ENCODE measurements at places on chromosomes 4 and X.
A peak's percentile ranks its signal among the peaks of the same experiment; 100 is the strongest.

DNA sequence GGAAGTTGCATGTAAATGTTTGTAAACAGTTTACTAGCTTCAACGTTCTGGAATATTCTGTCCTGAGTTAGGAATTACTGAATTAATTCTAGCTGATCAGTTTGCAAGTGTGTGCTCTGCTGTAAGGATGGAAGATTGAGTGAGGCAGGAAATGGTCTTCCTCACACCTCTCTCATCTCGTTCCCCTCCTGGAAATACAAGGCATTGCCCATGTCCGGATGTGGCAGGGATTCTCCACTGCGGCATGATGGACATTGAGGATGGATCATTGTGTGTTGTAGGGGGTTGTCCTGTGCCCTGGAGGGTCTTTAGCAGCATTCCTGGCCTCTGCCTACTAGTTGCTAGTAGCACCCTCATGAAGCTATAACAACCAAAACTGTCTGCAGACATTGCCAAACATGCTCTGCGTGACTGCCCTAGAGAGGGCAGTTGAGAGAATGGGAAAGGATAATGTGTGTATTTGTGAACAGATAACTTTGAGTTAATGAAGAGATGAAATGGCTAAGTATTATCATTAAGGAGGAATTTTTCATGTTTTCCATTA, 12.6 kb downstream of the CA5B start:
- no peak for DNase-seq

DNA sequence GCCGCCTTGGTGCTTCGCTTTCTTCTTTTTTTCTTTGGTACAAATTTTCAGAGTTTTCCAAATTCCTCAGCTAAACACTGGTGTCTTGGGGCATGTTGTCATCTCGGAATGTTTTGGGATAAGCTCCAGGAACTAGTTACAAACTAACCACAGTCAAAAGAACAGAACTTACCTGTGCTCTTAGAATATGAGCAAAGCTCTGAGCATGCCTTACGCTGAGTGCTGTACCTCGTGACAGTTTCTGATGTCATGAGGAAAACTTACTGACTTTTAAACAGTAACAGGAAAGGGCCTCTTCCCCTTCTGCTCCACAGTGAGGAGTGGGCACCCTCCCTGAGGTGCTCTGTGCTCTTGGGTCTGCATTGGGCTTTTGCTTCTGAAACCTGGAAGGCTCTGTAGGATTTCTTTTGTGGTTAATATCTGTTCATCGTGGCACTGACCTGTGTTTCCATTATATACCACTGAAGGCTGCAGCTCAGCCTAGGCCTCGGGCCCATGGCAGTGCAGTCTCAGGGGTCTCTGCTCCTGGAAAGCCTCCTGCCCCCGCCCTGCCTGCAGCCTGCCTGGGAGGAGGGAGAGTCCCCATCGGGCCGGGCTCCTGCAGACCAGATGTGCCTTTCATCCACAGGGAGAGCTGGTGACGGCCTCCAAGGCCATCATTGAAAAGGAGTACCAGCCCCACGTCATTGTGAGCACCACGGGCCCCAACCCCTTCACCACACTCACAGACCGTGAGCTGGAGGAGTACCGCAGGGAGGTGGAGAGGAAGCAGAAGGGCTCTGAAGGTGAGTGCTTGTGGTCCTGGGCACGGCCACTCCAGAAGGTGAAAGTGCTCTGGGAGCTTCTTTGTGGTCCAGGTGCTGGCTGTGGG, 48.7 kb downstream of the NOP14 start:
- no peak for DNase-seq

DNA sequence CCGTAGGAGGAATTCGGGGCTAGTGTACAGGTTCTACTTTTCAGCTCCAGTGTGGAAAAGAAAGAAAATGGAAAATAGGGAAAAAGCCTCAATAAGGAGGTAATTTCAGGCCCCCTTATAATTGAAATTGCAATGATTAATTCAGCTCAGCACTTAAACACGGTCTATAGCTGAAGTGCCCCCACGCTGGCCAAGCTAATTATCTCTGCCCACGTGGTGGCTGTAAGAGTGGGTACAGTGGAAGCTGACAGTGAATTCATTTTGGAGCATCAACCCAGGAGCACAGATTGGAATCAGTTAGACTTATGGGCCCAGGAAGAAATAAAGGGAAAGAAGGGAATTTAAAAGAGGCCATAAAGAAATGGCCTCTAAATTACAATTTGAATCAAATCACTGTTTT, 631.1 kb upstream of the CPEB2 start:
- no peak for DNase-seq

DNA sequence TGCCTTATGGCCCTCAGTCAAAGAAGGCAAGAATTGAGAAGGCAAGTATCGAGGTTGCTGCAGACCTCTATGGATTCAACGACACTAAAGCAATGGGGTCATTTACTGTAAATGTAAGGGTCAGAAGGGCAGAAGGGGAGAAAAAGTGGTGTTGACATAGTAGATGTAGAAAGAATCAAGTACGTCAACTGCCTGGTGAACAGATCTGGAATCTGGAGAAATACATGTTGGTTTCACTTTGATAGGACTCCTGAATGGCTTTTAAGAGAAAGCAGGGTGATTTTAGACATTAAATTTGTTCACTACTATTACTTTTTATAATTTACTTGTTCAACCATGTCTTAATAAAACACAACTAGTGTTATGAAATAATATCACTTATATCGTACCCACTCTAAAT, 81.3 kb upstream of the FSTL5 start:
- DNase-seq: no peak

GRCh38 chrX:54550821-54551220, 20.8 kb downstream of the GNL3L start:
- no peak for DNase-seq

- no peak for DNase-seq
Measured at GRCh38 chr4:71126719-71127118, 133.3 kb downstream of the DCK start.

GRCh38 chrX:47311932-47312774, 58.2 kb upstream of the ZNF157 start:
- DNase-seq: no peak

- no peak for DNase-seq
Measured at GRCh38 chrX:147908106-147908505, 3.6 kb upstream of the FMR1 start.

DNA sequence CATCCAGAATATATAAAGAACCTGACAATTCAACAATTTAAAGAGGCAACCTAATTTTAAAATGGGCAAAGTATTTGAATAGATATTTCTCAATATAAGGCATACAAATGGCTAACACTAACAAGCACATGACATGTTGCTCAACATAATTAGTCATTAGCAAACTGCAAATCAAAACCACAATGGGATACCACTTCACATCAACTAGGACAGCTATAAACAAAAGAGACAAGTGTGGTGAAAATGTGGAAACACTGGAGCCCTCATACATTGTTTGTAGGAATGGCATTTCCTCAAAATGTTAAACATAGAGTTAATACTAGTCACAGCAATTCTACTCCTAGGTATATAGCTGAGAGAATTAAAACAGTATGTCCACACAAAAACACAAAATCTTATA, 96.7 kb downstream of the CORIN start:
- no peak for DNase-seq

DNA sequence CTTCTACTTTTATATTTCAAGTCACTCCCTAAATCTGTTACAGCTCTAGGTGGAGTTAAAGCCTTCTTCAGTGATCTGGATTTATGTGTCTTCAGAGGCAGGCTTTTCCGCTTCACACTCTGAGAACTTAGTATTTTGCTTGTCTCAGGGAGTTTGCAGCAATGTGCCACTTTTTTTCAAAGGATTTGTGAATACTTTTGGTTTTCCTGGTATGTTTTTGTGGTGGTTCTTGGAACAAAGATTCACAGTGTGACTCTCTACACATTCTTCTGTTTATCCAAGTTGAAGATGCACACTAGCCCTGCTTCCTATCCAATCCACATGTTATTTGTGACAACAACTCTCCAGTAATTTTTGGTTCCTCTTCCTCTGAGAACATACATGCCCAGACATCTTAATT, 1253.7 kb downstream of the TECRL start:
- DNase-seq: no peak

- no peak for DNase-seq
Measured at GRCh38 chr4:143288171-143288570, 48.5 kb upstream of the GAB1 start.

DNA sequence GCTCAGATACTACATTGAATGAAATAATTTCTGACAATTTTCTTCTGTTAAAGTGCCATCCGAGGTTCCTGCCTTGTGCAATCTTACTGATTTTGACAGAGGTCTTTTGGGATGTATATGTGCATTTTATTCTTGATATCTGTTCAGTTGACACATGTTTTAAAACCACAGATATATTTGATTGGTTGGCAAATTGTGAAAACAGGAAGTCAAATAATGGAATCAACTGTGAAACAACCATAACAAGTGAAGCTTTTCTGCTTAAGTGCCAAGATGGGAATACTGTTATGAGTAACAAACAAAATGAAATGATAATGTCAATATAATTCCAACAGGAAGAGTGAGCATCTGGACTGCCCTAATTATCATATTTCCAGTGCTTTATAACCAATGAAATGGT, 84.9 kb upstream of the TET2 start:
- DNase-seq: no peak

DNA sequence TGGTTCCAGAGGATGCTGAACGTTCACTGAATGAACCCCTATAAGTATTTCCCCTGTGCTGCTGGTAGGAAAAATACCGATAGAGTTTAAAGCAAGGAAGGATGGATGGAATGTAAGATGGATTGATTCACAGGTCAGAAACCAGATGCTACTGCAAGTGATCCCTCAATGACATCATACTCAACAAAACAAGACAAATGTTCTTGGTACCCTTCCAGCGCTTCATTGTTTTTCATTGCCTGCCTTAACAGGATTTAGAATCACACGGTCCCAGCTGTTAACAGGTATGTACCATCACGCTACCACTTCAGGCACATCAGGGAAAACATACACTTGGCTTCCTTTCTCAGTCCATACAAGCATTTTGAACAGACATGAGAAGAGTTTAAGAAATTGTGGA, 118.1 kb upstream of the TLR3 start:
- DNase-seq: no peak

- no peak for DNase-seq
Measured at GRCh38 chr4:39976945-39977488, 694 bp downstream of the PDS5A start.

DNA sequence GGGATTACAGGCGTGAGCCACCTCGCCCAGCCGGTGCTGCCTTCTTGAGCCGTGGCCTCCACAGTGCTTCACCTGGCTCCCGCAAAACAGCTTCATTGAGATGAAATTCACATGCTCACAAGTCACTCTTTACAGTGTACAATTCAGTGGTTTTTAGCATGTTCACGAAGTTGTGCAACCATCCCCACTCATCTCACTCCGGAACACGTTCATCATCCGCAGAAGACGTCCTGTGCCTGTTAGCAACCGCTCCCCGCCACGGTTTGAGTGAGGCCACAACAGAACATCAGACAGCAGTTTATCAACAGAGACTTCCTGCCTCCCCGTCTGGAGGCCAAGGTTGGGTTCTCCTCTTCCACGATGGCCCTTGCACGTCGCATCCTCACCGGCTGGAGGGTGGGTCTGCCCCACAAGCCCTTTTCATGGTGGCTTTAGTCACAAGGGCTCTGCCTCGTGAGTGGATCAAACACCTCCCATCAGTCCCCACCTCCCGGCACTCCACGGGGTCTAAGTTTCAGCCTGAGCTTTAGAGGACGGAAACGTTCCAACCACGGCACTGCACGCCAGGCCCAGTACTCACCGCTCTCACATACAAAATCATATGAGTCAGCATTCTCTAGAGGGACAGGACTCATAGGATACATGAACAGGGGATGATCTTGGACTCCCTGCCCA, 29.6 kb upstream of the SPON2 start:
- peak; percentile 49 for DNase-seq

- DNase-seq: no peak
Measured at GRCh38 chr4:150583287-150584110, 1.5 kb downstream of the MAB21L2 start.

- DNase-seq: no peak
Measured at GRCh38 chrX:16185725-16186136, 18.4 kb downstream of the MAGEB17 start.

DNA sequence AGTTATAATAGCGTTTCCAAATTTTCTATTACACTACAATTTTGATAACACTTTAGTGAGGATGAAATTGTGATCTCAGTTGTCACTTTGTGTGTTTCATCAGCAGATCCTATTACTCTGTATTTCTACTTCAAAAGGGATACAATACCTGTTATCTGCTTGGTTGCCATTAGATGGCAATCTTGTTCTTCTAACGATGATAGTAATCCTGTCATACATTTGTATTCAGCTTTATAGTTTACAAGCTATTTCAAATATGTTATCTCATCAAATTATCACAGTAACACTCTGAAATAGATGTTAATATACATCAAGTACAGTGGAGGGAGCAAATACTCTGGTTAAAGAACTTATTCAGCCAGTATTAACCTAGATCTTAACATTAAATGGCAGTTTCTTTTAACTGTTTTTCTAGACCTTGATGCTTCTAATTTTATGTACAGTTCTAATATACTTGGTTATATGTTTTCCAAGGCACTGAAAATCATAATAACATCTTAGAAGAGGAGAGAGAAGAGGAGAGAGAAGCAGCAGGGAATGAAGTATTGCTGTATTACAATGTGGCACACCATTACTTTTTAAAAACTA, 292.0 kb downstream of the CCSER1 start:
- no peak for DNase-seq

DNA sequence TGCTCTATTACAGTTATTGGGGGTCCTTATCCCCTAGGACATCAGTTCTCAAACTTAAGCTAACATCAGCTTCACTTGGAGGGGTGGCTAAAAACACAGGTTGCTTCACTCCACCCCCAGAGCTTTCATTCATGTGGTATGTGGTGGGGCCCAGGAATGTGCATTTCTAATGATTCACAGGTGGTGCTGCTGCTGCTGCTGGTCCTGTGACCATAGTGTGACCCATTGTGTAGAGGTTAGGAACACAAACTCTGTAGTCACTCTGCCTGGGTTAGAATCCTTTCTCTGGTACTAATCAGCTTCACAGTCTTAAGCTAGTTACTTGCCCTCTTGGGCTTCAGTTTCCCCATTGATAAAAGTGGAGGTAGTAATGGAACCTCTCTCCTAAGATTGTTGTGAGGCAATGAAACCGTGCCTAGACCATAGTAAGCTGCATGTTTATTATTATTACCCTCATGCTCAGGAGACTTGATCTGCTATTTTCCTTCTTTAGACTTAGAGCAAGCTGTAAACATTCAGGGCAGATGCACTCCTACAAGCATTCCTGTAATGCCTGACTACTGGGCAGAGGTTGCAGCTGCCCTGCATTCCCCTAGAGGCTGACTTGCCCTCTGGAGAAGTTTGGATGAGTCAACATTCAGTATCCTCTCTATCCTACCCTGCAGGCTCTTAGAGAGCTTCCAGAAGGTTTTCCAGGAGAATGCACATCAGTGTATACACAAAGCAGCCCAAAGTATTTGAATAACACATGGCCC, 94.1 kb upstream of the ACSL4 start:
- no peak for DNase-seq

DNA sequence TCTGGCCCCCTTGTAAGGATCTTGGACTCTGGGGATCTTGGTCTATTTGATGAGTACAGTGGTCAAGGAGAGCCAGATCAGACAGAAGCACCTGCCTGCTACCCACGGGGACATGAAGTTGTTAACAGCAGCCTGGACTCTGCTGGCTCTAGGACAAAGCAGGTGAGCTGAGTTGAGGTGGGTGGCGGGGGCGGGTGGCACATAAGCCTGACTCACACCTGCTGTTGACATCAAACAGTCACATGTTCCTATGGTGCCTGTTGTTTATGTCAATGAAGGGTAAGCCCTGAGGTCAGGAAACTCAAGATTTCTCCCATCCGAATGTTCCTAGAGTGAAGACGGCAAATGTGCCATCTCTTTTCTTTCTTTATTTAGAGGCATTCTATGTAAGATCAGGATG, 50.1 kb upstream of the CLNK start:
- no peak for DNase-seq
